ENCODE measurements at places on chromosomes 5 and 9.
A peak's percentile ranks its signal among the peaks of the same experiment; 100 is the strongest.

GRCh38 chr5:67050125-67050524 lies 146.5 kb downstream of the CD180 start:
- no peaks in the 10 kb centered on the region for H3K27me3 ChIP-seq
- H3K4me1 ChIP-seq = peaks cover 5% of the 10 kb centered on the region
- DNase-seq = no peak
- H3K4me3 ChIP-seq = no peak overlapping the region
- peaks cover 4% of the 10 kb centered on the region for H3K36me3 ChIP-seq
- H3K27ac ChIP-seq = no peak overlapping the region

DNA sequence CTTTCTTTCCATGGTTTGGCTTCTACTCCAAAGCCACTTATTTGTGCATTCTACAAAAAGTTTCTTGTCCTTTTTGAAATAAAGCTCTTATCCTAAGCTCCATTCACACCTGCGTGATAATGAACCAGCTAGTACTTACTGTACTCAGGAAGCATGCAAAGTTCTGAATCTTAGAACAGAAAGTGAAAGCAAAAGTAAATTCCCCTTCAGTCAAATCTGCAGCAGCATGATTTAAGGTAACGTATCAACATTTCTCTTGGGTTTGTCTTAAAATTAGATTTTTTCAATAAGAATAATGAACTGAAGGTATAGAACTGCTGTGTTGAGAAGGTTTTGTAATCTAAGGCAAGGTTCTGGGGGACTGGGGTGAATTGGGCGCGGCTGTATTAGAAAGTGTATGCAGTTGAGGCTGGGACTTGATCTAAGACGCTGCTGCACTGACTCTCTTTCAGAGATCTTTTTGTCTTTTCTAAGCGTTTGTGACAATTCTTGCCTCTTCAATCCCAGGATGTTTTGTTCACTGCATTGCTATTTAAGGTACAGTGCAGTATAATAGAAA lies at the start of gene ERAP2:
Gene ERAP2, plus strand, starts transcription at position 209 of the 559 bp plus-strand sequence. CDS start 3,186 bp downstream, outside the sequence.
- H3K27ac ChIP-seq = peak within 1 kb of the TSS; percentile 96
- H3K4me3 ChIP-seq = peak within 1 kb of the TSS; percentile 99
- H3K27me3 ChIP-seq = no peaks in the 10 kb centered on the region
- peaks cover 43% of the 10 kb centered on the region for H3K4me1 ChIP-seq

- H3K4me3 ChIP-seq = no peak overlapping the region
- no peaks in the 10 kb centered on the region for H3K4me1 ChIP-seq
- no peak for DNase-seq
- H3K36me3 ChIP-seq = no peaks in the 10 kb centered on the region
- H3K27ac ChIP-seq = no peak overlapping the region
Observed at GRCh38 chr9:26814799-26815198, 77.8 kb downstream of the CAAP1 start.

DNA sequence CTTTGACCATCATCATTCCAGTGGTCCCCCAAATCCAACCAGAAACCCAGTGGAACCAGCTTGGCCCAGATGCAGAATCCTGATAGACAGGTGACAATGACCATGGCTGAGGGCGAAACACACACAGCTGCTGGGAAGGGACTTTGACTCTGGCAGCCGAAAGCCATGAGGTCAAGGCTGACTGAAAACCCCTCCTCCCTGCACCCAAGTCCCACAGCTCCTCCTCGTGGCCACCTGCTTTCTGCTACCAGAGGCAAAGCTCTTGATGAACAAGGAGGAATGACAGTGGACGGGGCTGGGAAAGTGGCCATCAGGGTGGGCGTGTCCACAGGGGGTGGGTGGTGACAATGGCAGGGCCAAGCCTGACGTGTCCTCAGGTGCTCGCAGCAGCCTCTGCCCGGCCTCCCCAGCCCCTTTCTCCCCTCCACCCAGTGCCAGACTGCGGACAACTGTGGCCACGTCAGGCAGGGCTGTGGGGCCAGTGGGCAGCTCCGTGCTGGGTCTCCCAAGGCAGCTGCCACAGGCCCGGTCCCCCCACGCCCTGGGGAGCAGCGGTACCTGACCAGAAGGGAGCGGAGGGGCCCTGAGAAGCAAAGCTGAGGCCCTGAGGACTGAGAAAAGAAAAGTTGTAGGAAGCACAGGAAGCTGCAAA lies 30.8 kb upstream of the SARDH start:
- peak; percentile 59 for DNase-seq
- H3K27me3 ChIP-seq = no peaks in the 10 kb centered on the region
- H3K36me3 ChIP-seq = peaks cover 28% of the 10 kb centered on the region
- H3K4me3 ChIP-seq = no peak overlapping the region

DNA sequence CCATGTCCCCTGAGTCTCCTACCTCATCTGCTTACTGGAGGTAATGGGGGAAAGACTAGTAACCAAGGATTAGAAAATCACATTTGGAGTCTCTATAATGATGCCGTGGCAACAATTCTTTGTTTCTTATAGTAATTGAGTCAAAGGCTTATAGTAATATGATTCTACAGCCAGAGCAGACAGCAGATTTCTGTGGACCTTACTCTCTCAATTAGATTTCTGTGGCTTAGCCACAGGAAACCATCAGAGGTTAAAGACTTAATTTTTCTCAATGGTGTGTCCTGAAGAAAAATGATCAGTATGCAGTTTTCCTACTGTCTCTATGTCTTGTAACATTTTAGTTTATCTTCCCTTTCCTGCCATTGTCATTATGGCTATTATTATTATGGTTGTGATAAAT lies 59.3 kb upstream of the CD180 start:
- H3K27ac ChIP-seq = no peak overlapping the region
- peaks cover 3% of the 10 kb centered on the region for H3K27me3 ChIP-seq
- H3K36me3 ChIP-seq = no peaks in the 10 kb centered on the region
- no peaks in the 10 kb centered on the region for H3K4me1 ChIP-seq

DNA sequence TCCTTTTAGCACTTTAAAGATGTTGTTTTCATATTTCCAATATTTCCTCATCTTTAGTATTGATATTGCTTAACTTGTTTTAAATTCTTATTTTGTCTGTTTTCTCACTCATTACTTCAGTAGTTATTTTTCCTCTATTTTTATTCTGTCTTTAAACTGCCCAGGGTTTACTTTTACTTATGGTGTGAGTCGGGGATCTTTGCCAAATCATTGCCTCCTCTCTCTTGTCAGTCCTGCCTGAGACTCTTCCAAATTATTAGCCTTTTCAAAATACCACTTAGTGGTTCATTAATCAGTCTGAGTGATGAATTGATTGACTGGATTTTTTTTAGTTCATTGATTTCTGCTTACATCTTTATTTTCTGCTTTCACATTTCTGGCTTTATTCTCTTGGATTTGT lies 72.9 kb downstream of the SH3GL2 start:
- no peaks in the 10 kb centered on the region for H3K4me1 ChIP-seq
- no peak overlapping the region for H3K4me3 ChIP-seq
- no peaks in the 10 kb centered on the region for H3K27me3 ChIP-seq
- no peak overlapping the region for H3K27ac ChIP-seq

DNA sequence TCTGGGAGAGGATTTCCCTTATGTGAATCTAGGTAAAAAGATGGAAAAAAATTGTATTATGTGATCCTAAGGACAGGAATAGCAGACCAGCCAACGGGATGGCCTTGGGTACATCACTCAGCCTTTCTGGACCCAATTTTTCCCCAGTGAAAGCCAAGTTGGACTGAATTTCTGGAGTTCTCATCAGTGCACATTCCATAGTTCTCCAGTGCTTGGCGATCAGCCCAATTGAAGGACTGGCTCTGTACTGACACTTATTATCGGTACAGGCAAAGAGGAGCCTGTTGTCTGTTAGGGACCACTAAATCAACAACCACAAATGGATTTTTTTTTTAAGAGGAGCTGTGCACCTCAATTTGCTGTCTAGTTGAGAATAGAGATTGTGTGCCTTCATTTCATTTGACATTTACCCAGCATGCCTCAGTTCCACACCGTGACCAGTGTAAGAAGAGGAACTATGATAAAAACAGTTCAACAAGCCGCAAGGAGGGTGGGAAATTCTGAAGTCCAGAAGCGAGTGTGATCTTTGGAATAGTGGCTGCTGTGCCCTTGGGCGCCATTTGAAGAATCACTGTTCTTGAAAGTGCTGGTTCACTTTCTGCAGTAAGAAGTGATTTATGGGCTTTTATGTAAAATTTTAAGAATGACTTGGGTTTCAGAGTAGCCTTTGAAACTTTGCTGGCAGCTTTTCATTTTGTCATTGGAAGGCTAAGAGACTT lies 8.0 kb downstream of the ARL10 start:
- H3K4me3 ChIP-seq = no peak overlapping the region
- no peak overlapping the region for H3K27ac ChIP-seq
- H3K27me3 ChIP-seq = no peaks in the 10 kb centered on the region
- H3K36me3 ChIP-seq = no peaks in the 10 kb centered on the region

- H3K27me3 ChIP-seq = no peaks in the 10 kb centered on the region
- H3K4me3 ChIP-seq = no peak overlapping the region
- no peak for DNase-seq
- peaks cover 5% of the 10 kb centered on the region for H3K36me3 ChIP-seq
- H3K27ac ChIP-seq = no peak overlapping the region
Observed at GRCh38 chr5:107979900-107980299, 309.2 kb upstream of the EFNA5 start.

DNA sequence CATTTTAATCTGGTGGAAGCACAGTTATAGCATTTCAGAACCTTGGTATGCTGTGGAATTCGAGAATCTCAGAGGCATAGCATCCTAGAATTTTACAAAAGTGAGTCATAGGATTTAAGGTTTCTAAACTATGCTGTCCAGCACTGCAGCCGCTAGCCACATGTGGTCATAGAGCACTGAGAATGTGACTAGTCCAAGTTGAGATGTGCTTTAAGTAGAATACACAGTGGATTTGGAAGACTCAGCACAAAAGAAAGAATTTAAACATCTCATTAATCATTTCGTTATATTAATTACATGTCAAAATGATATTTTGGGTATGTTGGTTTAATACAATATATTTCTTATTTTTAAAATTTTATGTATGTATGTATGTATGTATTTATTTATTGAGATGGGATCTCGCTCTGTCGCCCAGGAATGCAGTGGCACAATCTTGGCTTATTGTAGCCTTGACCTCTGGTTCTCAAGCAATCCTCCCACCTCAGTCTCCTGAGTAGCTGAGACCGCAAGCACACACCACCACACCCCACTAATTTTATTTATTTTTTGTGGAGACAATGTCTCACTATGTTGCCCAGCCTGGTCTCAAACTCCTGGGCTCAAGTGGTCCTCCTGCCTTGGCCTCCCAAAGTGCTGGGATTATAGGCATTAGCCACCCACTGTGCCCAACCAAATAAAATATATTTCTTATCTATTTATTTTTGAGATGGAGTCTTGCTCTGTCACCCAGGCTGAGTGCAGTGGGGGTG lies 20.4 kb upstream of the RPS14 start:
- no peaks in the 10 kb centered on the region for H3K36me3 ChIP-seq
- H3K4me3 ChIP-seq = no peak overlapping the region
- peaks cover 2% of the 10 kb centered on the region for H3K4me1 ChIP-seq
- peaks cover 7% of the 10 kb centered on the region for H3K27me3 ChIP-seq

DNA sequence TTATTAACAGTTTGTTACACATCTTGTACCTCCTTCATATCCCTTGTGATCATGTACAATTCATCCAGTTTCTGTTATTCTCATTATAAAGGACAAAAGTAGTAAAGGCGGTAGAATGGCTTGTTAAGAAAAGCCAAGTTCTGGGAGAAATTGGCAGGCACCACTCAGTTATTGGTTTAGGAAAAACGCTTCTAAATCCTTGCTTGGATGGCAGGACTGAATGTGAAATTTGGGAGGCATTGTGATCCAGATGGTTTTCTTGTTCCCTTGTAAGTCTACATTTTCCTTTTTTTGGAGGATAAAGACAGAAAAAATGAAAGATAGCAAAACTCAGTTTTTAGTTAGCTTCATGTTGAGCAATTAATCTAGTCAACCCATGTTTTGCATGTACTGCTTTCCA lies 130.2 kb downstream of the MAT2B start:
- no peak overlapping the region for H3K4me3 ChIP-seq
- no peak overlapping the region for H3K27ac ChIP-seq
- no peak for DNase-seq
- peaks cover 16% of the 10 kb centered on the region for H3K27me3 ChIP-seq
- no peaks in the 10 kb centered on the region for H3K4me1 ChIP-seq
- H3K36me3 ChIP-seq = no peaks in the 10 kb centered on the region

GRCh38 chr5:137453483-137454080 lies 45.5 kb downstream of the SPOCK1 start:
- no peak overlapping the region for H3K4me3 ChIP-seq
- H3K27ac ChIP-seq = no peak overlapping the region
- DNase-seq = no peak
- no peaks in the 10 kb centered on the region for H3K36me3 ChIP-seq
- no peaks in the 10 kb centered on the region for H3K4me1 ChIP-seq
- H3K27me3 ChIP-seq = peaks cover 20% of the 10 kb centered on the region

DNA sequence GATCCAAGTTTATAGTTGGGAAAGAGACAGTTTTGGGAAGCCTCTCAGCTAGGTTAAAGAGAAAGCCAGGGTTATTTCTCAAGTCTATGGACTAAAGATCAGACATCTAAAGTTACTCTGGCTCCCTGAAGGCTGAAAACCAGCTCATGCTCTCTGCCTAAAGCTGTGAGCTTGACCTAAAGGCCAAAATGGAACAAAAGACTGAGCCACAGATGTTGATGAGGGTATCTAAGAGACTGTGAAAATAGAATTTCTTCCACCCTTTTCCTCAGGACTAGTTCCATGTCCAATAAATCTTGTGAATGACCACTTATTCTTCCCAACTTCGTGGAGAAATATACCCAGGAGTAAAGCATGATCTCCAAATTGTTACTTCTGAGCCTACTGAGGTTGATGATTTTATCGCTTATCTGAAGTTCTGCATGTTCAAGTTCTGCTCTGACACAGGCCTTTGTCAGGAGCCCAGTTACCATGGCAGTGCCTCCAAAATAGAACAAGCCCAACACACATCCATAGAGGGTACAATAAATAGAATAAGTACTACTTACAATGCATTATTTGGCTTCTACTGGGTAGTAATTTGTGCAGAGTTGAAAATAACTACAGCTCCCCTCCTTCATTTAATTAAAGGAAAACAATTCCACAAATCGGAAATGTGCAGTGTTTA lies 373.6 kb downstream of the NTRK2 start:
- no peak overlapping the region for H3K27ac ChIP-seq
- peaks cover 4% of the 10 kb centered on the region for H3K27me3 ChIP-seq
- no peak for DNase-seq
- no peaks in the 10 kb centered on the region for H3K4me1 ChIP-seq
- H3K36me3 ChIP-seq = no peaks in the 10 kb centered on the region

DNA sequence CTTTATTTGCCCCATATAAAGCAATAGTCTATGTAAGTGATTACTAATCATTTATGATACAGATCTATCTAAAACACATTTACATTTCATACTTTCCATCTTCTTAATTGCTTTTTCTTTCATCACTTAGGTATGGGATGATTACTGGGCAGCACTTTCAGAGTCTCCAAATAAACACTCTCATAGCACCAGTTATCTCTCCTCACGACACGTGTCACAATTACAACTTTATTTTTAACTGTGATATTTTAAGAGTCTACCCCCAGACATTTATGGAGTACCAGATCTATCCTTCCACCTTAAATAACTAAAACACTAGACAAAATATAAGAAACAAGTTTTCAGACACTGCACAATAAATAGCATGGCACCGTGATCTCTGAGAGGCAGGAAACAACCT lies 32.9 kb downstream of the HOMER1 start:
- DNase-seq = no peak
- H3K36me3 ChIP-seq = no peaks in the 10 kb centered on the region
- no peak overlapping the region for H3K27ac ChIP-seq
- peaks cover 4% of the 10 kb centered on the region for H3K4me1 ChIP-seq

- H3K36me3 ChIP-seq = peaks cover 43% of the 10 kb centered on the region
- peaks cover 78% of the 10 kb centered on the region for H3K4me1 ChIP-seq
- DNase-seq = peak; percentile 26
- peak overlapping the region; percentile 65 for H3K4me3 ChIP-seq
- peak overlapping the region; percentile 93 for H3K27ac ChIP-seq
Observed at GRCh38 chr5:80238778-80239679, 16.8 kb downstream of the SERINC5 start.

- H3K27me3 ChIP-seq = peaks cover 10% of the 10 kb centered on the region
- H3K36me3 ChIP-seq = no peaks in the 10 kb centered on the region
- DNase-seq = no peak
- no peak overlapping the region for H3K4me3 ChIP-seq
Observed at GRCh38 chr5:73899916-73900315, 273.9 kb downstream of the ARHGEF28 start.
